ENCODE measurements at places on chromosomes 2 and 18. TPM values are rescaled to one million over a fixed set of nuclear protein-coding genes. Genes with fewer than 3 reads are reported as not detected.

DNA sequence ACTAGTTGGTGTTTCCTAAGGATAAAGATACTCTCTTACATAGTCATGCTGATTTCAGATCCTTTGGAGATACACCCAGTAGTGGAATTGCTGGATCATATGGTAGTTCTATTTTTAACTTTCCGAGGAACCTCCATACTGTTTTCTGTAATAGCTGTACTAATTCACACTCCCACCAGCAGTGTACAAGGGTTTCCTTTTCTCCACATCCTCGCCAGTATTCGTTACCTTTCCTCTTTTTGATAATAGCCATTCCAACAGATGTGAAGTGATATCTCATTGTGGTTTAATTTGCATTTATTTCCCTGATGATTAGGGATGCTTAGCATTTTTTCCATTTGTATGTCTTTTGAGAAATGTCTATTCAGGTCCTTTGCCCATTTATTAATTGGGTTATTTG lies 34.0 kb downstream of the ACTR2 start:
- no peak for DNase-seq

- no peak for DNase-seq
Measured at GRCh38 chr2:85578243-85579180, 1.1 kb downstream of the VAMP8 start.

GRCh38 chr2:40316620-40317019 lies 135.3 kb downstream of the SLC8A1 start:
- no peak for DNase-seq

- peak; percentile 12 for DNase-seq
Measured at GRCh38 chr18:38427234-38427633, 861.6 kb upstream of the CELF4 start.

GRCh38 chr2:171185941-171186340 lies 25.2 kb upstream of the TLK1 start:
- no peak for DNase-seq

DNA sequence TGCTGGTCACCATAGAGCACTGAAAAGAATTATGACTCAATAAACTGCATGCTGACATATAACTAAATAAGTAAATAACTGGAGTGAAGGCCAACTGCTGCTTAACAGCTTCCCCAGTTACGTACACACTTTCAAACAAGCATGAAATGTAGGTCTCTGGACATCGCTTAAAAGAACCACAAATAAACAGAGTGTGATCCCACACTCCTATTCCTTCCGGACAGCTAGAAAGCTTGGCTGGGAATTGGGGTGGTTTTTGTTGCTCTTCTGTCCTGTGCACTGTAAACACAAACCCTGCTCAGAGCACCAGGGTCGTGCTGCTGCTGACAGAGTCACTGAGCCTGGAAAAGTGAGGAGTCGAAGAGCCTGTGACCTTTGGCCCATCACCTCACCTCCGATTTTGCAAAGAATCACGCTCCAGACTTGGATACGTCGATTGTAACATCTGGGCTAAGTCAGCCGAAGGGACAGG lies 162.7 kb upstream of the NT5C1B start:
- no peak for DNase-seq

GRCh38 chr2:115084446-115084845 lies 642.0 kb downstream of the DPP10 start:
- no peak for DNase-seq

- DNase-seq, result no peak
Measured at GRCh38 chr18:2424420-2424819, 146.9 kb downstream of the METTL4 start.

DNA sequence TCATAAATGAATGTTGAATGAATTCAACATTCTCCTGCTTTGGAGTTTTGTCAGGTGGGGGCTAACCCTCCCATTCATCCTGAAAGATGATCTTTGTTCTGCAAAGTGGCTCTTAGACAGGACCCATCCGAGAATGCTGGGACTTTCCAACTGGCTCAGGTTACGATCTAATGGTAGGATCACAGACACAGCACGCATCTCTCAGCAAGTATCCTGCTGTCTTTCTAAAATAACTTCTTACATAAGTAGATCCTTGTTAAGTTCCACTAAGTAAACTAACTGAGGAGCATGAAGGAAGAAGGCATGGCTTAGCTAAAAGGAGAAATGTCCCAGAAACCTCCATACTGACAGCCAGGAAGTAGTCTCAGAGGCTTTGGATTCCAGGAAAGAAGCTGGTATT lies 23.7 kb downstream of the CYP27A1 start:
- DNase-seq, result no peak

- no peak for DNase-seq
Measured at GRCh38 chr2:37855283-37856041, 69.6 kb upstream of the RMDN2 start.

DNA sequence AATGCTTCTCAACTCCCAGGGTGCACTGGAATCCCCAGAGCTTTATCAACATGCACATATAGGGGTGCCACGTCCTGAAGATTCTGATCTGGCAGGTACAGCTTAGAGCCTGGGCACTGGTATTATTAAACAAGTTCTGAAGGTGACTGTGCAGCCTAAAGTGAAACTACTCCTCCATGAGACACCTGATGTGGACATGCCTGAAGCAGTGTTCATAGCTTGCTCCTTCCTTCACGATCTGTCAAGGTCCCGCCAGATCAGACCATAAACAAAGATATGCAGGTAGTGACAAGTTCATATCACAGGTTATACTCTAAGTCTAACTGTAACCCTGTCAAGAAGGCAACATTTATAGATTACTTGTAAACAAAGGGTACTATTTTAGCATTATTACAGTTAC lies 65.3 kb upstream of the DNER start:
- no peak for DNase-seq

GRCh38 chr2:226078666-226079065 lies 679.2 kb downstream of the NYAP2 start:
- no peak for DNase-seq

SPP2 gene
- total RNA-seq, result not detected

SULT1C4 gene
- 11.3 TPM for total RNA-seq

CHRND gene
- total RNA-seq, result not detected
